Smooth muscle cell of trachea (primary cell): ENCODE measurements at places on chromosomes 6 and 20. TPM values are rescaled to one million over a fixed set of nuclear protein-coding genes. Genes with fewer than 3 reads are reported as not detected.

Gene TTBK1
- total RNA-seq, result under 0.01 TPM in 1 of 2 replicates, not detected in the other

Gene BANF2
- not detected in 2 replicates for total RNA-seq

Gene PXMP4
- total RNA-seq, result 7.6 and 9.1 TPM in 2 replicates

Gene BMP2
- 4.2 and 20.7 TPM in 2 replicates for total RNA-seq
